ENCODE measurements at places on chromosomes 12 and 14.

- DNase-seq, result peak; percentile 21
These were observed 63.7 kb downstream of the ZNF664 start for GRCh38 chr12:124036657-124037109.

DNA sequence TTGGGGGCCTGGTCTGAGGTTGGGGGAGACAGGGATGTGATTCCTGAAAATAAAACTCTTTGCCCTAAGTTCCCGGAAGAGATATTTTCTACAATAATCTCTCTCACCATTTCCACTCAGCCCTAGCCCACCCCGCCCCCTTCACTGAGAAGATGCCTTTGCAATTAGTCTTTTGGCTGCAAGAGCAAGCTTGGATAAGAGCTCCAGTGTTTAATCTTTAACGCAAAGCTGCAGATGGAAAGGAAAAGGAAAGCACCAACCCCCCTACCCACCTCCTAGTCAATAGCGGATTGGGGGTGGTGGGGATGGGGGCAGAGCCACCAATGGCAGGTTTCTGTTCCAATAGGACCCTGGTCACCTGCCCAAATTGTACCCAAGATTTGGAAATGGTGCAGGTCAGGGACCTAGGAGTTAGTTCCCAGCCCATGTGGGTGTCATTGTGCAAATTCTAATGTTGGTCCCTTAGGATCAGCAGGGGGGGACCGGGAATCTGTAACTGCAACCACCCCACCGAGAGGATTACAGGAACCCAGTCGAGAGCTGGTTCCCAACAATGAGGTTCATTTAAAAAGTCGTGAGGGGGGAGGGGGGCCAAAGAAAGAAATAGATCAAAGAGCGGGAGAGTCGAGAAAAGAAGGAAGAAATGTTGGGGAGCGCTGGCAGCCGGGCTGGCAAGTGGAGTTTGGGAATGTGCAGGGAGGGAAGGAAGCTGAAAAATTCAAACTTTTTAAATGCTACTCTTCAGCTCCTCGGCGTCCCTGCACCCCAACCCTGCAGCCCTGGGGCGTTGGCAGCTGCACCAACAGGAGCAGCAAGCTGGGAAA lies 1.6 kb downstream of the ZFP36L1 start:
- no peak for DNase-seq

DNA sequence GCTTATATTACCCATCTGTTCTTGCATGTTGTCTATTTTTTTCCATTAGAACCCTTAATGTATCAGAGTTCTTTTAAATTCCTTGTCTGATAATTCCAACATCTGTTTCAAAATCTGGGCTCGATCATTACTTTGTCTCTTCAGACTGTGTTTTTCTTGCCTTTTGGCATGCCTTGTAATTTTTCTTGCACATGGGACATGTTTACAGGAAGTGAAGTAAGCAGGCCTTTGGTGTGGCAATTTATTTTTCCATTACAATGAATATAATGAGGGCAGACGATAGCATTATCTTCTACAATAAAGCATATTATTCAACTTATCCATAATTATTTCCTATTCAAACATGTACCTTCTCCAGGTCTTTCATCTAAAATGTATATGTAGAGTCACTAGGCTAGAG lies 48.3 kb downstream of the STXBP6 start:
- no peak for DNase-seq

- no peak for DNase-seq
These were observed 212.3 kb upstream of the GARIN6 start for GRCh38 chr12:99435095-99435791.

DNA sequence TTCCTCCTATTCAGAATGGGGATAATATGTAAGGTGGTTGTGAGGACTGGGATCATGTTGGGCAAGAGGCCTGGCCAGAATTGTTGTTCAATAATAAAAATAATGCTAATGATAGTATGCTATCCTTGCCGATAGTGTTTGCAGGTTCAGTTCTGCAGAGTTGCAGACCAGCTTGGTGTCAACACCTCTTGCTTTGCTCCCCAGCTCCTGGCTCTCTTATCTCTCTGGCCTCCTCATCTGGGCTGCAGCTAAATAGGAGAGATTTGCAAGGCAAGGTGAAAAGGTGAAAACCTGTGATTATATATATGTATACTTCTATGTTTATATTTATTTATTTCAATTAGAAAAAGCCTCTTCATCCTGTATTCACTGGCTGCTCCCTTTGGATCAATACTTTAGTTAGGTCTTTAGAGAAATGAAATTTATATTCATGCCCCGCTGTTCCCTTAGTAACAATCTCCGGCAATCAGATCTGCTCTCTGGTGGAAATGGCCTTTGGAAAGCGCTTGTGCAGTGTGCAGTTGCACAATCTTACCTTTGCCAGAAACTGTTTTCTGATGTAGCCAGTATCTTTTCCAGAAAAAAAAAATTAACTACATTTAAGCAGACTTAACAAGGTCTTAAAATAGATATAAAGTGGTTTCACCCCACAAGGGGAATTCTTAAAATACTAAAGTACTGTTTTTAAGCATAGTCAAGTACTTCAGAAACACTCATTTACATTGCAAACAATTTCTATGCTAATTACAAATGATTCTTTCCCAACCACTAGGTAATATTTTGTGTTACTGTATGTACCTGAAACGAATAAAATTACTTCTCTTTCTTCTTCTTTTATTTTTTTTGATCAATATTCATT lies 19.1 kb upstream of the ACVR1B start:
- DNase-seq, result no peak

DNA sequence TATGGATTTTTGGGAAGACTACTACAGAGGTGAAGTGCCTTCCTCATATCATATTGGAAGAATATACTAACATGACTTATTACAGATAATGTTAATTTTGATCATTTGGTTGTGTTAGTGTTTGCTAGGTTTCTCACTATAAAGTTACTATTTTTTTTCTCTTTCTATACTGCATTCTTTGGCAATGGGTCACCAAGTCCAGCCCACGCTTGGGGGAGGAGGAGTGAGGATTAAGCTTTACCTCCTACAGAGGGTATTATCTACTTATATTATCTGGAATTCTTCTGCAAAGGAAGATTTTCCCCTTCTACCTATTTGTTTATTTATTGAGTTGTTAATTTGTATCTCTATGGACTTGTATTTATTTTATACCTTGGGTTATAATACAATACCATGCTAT lies 31.5 kb downstream of the SCN8A start:
- DNase-seq, result no peak

GRCh38 chr12:25020621-25021243 lies 71.8 kb upstream of the BCAT1 start:
- DNase-seq, result no peak

DNA sequence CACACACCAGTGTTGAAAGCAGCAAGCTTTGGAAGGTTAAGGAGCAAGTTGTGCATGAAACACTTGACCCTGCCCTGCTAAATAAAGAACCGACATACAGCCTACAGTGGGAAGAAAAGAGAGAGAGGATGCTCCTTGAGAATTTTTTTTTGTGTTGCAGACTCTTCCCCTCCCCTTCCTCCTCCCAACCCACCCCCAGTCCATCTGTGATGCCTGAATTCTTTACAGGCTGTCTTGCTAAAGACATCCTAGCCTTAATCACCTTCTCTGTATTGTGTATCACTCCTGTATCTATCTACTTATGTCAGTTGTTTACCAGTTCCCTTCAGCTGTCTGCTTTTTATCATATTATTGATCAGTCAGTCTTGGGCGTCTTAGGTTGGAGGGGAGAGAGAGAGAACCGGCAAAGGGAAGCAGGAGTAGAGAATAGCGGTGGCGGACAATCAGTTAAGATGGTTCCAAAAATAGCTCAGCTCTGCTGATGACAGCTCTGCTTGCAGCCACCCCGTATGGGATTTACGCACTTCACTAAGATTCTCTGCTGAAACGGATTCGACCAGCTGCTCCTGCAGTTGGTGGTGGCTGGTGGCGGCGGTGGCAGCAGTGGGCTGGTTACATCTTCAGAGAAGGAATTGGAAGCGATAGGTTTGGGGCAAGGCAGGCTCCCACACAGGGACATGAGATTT lies 664.7 kb downstream of the NRXN3 start:
- no peak for DNase-seq

GRCh38 chr12:111434680-111435338 lies 29.1 kb downstream of the SH2B3 start:
- no peak for DNase-seq

GRCh38 chr12:125981610-125982253 lies 916.5 kb downstream of the AACS start:
- DNase-seq, result no peak

GRCh38 chr12:120554678-120555077 lies 20.5 kb downstream of the RNF10 start:
- no peak for DNase-seq

GRCh38 chr12:44021471-44021971 lies 185.6 kb downstream of the TMEM117 start:
- DNase-seq, result no peak

DNA sequence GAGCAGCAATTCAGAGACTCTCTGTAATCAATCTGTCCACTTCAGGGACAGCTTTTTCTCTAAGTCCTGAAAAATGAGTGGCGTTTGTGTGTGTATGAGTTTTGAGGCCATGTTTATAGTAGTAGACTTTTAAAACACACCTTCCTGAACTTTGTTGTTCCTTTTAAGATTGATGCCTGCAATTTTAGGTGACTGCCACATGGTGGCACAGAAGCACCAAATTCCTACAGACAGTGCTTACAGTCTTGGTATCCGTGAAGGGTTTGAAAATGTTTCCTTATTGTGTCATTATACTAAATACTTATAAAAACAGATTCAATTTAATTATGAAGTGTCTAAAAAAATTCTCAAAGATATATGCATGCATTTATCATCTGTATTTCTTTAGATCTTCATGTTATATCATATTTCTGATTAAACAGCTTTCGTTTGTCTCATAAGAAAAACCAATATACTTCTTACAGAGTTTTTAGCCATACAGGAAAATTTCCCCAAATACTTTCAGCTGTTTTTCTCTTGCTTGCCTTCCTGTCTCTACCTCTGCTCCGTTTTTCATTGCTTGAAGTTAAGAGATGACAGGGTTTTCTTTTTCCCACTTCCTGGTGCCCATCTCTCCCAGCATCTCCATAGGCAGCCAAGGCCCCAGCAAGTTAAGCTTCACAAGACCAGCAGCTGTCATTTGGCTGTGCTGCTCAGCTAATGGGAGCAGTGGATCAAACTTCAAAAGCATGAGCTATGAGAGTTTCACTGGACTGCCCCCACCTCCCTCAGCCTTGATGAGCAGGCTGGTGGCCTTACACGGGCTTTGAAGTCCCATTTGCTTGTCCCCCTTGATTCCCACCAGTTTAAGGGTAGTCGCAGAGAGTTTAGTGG lies 259.6 kb downstream of the AKAP6 start:
- DNase-seq, result no peak

DNA sequence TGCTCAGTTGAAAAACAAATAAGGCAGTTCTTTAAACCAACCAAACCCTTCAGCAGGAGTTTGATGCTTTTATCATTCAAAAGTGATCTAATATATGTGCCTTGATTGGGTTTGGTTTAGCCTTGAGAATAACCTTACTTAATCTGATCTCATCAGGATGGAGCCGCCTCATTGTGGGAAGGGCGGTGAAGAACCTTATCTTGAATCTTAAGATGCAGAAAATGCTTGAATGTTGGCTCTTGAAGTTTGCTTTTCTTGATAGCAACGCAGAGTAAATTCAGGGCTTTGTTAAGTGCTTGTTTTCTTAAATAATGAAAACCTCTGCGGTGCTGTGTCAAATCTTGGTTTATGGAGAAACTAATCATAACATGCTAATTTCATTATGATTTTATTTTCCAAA lies 138.2 kb downstream of the MON2 start:
- no peak for DNase-seq

GRCh38 chr12:108567406-108568337 lies 5.3 kb downstream of the ISCU start:
- no peak for DNase-seq

DNA sequence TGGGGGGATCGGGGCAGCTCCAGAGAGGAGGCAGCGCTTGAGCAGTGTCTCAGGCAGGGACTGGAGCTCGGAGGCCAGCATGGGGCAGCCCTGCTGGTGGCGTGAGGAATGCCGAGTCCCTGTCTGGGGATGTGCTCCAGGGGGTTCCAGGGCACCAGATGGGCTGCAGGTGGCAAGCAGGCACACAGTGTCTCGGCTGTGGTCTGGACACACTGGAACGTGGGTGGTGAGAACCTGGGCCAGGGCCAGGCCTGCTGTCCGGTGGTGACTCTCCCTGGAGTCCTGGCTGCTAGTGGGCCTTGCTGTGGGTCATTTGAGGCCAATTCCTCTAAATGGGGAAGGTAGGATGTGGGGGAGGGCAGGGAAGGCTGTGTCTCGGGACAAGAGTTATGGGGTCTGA lies 199.4 kb upstream of the RTL1 start:
- no peak for DNase-seq

- DNase-seq, result peak; percentile 4
These were observed 900 bp upstream of the DPF3 start for GRCh38 chr14:72894623-72895378.

GRCh38 chr12:130739571-130739970 lies 23.5 kb upstream of the RIMBP2 start:
- no peak for DNase-seq

DNA sequence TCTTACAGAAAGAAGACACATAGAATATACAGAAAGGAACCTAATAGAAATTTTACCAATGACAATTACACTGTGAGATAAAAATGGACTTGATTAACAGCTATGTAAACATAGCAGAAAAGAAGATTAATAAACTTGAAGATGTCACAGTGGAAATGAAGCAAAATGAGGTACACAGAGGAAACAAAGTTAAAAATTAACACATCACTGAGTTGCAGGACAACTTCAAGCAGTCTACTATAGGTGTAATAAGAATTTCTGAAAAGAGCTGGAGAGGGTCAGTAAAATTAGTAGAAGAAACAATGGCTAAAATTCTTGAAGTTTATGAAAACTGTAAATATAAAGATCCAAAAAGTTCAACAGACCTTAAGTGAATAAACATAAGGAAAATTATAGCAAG lies 738.7 kb downstream of the C12orf50 start:
- no peak for DNase-seq

DNA sequence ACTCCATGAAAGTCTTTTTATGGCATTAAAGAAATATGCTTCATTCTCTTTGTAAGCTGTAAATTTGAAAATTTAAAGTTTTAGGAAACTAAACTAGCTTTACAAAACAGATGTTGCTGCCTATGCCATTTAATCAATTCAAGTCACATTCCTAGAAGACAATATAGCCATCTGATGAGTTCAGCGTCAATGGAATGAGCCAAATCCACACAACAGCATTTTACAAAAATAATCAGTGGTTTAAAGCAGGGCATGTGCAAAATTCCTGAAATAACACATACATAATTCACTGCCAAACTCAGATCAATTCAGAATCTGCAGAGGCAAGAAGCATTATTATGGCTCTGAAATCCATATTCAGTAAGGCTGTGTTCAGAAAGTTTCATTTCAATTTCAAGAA lies 75.6 kb downstream of the MED13L start:
- no peak for DNase-seq

GRCh38 chr12:127169321-127170181 lies 1097.4 kb upstream of the TMEM132C start:
- DNase-seq, result no peak

DNA sequence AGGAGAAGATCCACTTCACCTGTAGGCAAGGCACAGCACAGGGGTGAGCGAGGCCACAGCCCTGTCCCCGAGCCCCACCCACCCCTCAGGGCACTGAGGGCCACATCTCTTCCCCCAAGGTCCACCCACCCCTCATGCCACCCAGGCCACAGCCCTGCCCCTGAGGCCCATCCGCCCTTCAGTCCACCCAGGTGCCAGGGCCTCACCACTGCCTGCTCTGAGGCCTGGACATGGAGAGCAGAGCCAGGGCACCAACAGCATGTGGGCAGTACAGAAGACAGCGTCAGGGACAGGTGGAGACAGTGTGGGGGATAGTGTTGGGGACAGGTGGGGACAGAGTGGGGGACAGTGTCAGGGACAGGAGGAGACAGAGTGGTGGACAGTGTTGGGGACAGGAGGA lies 138.3 kb downstream of the TMEM121 start:
- DNase-seq, result no peak

- no peak for DNase-seq
These were observed 153.9 kb downstream of the KIF26A start for GRCh38 chr14:104292084-104292970.

Data from NCI-H748 treated with DMSO at 0.1 percent for 48 hours (cell line).